ENCODE measurements at places on chromosomes 16 and 17.

- no peak for DNase-seq
Measured at GRCh38 chr17:66018786-66019185, 173.1 kb downstream of the CEP112 start.

GRCh38 chr17:15290605-15291004, 25.5 kb upstream of the PMP22 start:
- no peak for DNase-seq

DNA sequence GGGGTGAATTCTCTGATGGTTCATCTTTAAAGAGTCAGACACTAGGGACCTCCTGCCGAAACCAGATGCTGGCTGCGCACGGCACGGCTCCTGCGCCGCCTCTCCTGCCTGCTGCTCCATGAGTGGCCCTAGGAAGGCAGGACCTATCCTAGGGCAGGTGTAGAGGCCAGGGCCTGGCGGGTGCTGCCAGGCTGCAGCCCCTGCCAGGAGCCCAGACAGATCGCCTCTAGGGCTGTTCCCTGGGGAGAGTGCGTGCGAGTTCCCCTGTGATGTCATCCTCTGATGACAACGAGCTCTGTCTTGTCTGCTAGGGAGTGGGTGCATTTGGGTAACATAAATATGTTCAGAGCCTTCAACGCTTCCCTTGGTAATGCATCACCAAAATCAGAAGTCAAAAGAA, 23.9 kb downstream of the SLC38A10 start:
- DNase-seq = no peak

GRCh38 chr17:74568106-74568873, 981 bp upstream of the CD300H start:
- no peak for DNase-seq

DNA sequence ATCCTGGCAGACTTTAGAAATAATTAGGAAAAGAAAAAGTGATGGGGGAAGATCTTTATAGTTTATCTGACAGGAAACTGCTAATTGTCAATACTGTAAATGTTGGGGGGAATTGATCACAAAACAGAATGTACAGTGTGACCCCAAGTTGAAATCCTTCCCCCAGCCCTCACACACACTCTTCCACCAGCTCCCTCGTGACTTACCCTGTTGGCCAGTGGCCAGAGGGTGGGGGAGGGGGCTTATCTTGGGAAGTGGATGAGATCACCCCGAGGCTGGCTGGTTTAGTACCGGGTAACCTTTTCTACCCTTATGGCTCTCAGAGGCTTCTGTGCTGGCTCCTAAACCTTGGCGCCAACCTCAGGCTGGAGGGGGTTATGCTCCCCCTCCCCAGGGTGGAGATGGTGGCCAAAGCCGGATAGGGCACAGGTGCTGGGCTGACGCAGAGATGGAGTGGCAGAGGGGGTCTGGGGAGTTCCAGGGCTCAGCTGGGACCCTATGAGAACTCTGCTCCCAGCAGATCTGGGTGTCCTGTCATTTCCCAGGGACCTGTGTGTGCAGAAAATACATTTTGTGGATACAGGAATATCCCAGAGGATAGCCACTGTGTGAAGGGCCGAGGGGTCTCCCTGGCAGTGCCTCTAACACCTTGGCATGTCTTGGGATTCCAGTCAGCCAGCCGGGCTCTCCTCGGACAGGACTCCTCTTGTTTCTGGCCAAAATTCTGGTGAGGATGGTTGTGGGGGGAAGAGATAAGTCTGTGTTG, 18.6 kb downstream of the CDH16 start:
- DNase-seq = no peak

GRCh38 chr17:36728030-36728991, 126.9 kb downstream of the MRM1 start:
- no peak for DNase-seq

GRCh38 chr17:35069311-35069710, 5.8 kb upstream of the RFFL start:
- DNase-seq = no peak

GRCh38 chr17:73698966-73699365, 54.7 kb upstream of the SDK2 start:
- no peak for DNase-seq

DNA sequence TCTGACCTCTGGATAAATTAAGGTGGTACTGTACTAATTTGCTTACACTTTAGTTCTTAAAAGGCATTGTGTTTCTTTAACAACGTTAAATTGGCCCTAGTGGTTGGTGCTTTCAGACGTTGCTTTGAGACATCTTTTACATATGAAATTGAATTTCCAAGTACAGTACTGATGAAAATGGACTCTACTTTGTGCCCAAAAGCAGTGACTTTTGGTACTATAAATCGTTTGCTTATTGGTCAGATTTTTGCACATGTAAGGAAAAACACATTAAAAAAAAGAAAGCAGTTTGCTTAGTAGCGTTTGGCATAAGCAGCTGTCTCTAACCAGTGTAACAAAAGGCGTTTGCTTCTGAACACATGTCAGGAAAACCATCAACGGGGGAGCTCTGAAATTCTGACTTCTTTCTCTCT, 139.6 kb downstream of the CDK5R1 start:
- DNase-seq = no peak

DNA sequence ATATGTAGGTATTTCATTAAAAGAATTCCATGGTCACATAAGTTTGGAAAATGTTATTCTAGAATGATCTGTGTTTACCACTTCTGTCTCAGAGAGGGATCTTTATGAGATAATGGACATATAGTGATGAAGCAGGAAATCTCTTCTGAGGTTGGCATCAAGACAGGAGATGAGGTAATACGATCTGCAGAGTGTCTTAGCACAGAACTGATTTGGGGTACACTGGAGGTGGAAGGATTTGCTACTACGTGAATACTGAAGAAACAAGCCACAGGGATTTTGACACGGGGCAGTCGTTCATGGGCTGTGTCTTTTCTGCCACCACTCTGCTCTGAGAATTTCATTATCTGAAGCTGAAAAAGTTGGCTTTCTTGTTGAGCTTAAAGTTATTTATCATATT, 5.5 kb downstream of the CBFB start:
- no peak for DNase-seq

GRCh38 chr17:80261159-80261894, 675 bp downstream of the RNF213 start:
- no peak for DNase-seq

- no peak for DNase-seq
Measured at GRCh38 chr17:57518587-57519581, 226.2 kb downstream of the CCDC182 start.

GRCh38 chr16:23424292-23424958, 28.6 kb downstream of the COG7 start:
- peak; percentile 5 for DNase-seq

DNA sequence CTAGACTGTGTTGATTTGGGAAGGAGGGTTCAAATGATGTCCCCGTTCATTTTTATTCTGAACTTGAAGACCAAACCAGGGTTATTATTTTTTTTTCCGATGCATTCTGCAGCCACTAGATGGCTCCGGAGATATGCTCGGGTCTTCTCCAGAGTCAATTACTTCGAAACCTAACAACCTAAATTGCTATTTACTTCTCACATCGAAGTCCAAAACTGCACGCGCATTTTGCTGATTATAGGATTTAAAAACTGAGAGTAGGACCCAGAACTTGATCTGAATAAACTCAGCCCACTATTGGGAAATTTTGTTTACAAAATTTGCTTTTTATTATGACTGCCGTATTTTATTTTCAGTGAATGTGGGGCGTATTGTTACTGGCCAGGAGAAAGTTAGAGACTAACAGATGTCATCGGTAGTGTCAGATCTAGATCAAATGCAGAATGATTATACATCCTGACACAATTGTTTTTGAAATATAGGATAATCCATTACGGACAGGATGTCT, 263.8 kb downstream of the HS3ST3A1 start:
- no peak for DNase-seq

- no peak for DNase-seq
Measured at GRCh38 chr17:81242421-81243332, 3.6 kb downstream of the NDUFAF8 start.

DNA sequence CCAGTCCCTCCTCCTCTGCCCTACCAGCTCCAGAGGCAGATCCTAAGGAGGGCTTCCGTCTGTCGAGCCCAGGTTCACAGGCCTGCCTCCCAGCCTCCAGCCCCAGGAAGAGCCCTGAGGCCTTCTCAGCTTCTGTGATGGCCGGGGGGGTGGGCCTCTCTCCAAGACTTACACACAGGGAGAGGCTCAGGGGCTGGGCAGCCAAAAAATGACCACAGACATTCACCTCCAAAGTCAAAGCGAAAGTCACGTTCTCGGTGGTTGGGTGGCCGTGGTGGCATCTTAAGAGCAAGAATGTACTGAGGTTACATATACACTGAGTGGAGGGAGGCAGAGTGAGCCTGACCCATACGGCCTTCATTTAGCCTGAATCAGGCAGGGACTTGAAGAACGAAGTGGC, 119.1 kb downstream of the CCDC182 start:
- no peak for DNase-seq

DNA sequence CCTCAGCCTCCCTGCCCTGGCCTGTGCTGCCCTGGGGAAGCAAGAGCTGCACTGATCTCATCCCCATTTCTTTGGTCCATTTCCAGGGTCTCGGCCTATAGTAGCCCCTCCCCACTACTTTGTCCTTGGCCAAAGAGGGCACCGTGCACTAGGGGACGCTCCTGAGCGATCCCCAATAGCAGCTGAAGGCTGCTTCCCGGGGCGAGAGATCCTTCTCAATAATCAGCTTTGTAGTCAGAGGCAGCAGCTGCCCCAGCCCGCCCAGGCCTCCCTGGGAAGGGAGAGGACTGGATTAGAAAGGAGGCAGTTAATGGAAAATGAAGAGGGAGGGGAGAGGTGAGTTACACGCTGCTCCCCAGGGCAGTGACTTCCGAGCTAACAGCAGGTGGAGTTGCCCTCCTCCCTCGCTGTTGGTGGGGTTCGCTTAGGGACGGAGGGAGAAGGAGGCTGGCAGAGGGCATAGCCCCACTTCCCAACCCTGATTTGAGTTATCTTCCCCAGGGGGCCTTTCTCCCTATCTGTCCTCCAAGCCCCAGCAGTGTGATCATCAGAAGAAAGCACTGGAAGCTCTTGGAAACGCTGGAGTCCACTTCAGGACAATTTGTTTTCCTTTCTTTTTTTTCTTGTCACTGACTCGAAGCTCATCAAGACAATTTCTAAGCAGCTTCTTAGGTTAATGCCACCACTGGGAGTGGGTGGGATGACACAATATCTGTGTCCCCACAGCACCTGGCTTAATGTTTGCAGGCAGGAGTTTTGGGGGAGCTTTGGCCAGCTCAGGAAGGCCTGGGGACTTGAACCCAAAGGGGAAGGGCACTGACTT, 2.6 kb downstream of the MXRA7 start:
- peak; percentile 50 for DNase-seq

GRCh38 chr17:82339634-82340580, 6.3 kb upstream of the SECTM1 start:
- DNase-seq = no peak

DNA sequence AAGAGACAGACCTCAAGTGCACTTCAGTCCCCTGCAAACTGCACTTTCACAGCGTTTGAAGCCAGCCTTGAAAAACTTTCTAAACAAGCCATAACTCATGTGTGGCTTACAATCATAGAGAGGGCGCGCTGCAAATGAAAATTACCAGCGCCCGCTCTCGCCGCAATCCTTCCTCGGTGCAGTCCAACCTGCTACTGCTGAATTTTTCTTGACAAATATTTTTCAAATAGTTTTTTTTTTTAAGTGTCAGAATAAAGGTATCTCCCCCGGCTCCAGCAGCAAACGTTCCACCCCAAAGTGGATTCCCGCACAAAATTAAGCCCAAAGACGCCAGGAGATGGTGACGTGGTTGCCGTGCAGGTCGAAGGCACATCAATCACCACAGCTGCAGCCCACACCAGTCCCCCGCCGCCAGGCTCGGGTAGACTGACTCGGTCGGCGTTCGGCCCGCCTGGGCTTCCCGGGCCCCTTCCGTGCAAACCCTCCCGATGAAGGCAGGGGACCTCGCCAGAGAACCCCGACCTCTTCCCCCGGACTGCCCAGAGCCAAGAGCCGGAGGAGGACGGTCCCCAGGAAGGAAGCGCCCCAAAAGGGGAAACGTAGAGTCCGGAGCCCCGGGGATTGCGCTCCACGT, 630 bp downstream of the GRB2 start:
- no peak for DNase-seq

- no peak for DNase-seq
Measured at GRCh38 chr17:81991684-81992305, 14.4 kb downstream of the ASPSCR1 start.

DNA sequence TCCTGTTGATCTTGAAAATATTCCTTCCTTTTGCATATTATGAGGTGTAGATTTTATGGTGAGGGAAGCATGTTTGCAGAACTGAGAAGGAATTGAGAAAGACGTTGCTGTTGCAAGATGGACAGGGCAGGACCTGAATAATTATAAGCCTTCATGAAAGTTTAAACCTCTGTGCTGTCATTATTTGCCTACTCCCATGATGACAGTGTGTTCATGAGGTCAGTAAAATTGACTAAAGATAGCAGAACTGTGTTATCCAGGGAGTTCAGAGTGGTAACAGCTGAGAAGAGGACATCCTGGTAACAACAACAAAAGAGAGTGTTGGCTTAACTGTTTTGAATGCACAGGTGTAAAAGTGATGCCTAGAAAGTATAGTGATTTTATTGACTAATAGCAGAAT, 45.3 kb upstream of the HLF start:
- no peak for DNase-seq

GRCh38 chr16:3979518-3979917, 99.0 kb upstream of the CREBBP start:
- no peak for DNase-seq

DNA sequence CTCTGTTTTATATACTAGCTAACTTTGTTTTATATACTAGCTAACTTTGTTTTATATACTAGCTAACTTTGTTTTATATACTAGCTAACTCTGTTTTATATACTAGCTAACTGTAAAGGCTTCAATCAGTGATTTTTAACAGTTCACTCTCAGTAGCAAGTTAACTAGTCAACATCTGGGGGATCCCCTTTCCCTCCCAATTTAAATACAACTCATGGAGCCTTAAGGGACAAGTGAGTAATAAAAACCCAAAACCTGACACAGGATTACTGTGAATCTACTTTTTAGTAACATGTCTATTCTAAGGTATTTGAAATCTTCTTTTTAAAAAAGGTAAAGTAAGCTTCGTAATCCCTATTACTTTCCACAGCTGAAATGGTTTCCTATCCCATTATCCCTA, 32.2 kb downstream of the FAM222B start:
- no peak for DNase-seq

- DNase-seq = no peak
Measured at GRCh38 chr17:37116671-37117185, 168.0 kb downstream of the AATF start.

GRCh38 chr16:14013145-14013570, 58.0 kb upstream of the MRTFB start:
- DNase-seq = no peak

- no peak for DNase-seq
Measured at GRCh38 chr17:77375917-77376651, 235.3 kb downstream of the SEC14L1 start.

GRCh38 chr16:67212766-67213165, 13.8 kb downstream of the ELMO3 start:
- DNase-seq = no peak

GRCh38 chr16:19645557-19645981, 72.5 kb downstream of the KNOP1 start:
- DNase-seq = no peak

GRCh38 chr17:67569015-67569451, 148.7 kb upstream of the NOL11 start:
- no peak for DNase-seq

All from amygdala (tissue), 56 donors.